ENCODE measurements at places on chromosomes 4 and X.

DNA sequence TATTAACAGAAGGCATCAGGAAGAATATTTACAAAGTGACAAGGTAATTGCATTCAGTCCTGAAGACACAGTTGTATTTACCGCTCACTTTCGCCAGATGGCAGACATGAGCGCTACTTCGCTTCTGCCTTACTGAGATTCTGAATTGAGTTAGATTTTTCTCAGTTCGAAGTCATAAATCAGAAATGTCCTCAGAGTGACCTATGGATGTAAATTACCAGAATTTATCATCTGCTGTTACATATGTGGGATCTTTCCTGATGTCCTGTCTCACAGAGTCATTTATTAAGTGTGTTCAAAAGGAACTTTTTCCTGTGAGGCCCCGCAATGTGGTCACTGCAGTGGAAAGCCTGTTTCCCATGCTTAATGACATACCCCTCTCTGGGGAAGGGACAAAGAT is 97.3 kb upstream of the DCLK2 start:
- DNase-seq: no peak

- DNase-seq: no peak
Measured at GRCh38 chr4:13612569-13612968, 15.0 kb downstream of the BOD1L1 start.

- no peak for DNase-seq
Measured at GRCh38 chr4:124018383-124019317, 622.1 kb downstream of the SPRY1 start.

GRCh38 chr4:176034499-176034898 is 31.1 kb upstream of the WDR17 start:
- no peak for DNase-seq
